ENCODE measurements at places on chromosomes 7 and 10.
A peak's percentile ranks its signal among the peaks of the same experiment; 100 is the strongest.

- DNase-seq = no peak
Observed at GRCh38 chr7:80259-81067, 111.9 kb upstream of the FAM20C start.

GRCh38 chr7:104231054-104232046 is 23.5 kb upstream of the ORC5 start:
- peak; percentile 7 for DNase-seq

DNA sequence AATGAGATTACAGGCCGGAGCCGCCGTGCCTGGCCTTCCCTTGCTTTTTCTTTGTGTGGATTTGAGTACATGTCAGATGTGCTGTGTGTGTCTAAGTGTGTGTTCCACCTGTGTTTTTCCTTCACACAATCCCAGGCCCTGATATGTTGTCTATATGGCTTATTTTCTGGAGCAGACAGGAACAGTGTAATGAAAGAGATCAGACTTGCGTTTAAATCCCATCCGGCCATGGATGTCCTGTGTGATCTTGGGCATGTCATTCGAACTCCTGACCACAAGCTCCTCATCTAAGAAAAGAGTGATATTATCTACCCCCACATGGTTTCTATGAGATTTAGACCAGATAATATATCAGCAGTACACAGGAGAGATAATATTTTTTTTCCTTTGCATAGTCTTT is 37.2 kb downstream of the APBB1IP start:
- no peak for DNase-seq

- DNase-seq = no peak
Observed at GRCh38 chr7:117412390-117412789, 14.9 kb downstream of the ASZ1 start.

- DNase-seq = no peak
Observed at GRCh38 chr7:41977151-41977651, 259.8 kb downstream of the GLI3 start.

GRCh38 chr10:1211844-1212570 is 155.8 kb downstream of the WDR37 start:
- no peak for DNase-seq

DNA sequence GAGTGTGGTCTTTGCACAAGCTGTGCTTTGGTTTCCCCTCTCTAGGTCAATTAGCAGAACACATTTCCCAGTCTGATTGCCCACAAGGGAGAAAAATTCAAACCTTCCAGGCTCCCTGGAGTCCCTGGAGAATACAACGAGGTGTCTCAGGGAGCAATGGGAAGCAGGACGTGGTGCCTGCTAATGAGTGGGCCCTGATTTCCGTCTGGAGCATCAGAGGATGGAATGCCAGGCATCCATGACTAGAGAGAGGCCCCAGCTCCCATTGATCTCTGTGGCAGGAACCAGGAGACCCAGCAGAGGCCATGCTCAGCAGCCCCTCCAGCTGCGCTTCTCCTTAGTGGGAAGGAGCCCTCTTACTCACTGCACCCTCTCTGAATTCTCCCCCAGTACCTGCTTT is 33.2 kb upstream of the TLX1 start:
- DNase-seq = no peak

GRCh38 chr10:130371666-130372065 is 235.5 kb downstream of the GLRX3 start:
- DNase-seq = no peak

DNA sequence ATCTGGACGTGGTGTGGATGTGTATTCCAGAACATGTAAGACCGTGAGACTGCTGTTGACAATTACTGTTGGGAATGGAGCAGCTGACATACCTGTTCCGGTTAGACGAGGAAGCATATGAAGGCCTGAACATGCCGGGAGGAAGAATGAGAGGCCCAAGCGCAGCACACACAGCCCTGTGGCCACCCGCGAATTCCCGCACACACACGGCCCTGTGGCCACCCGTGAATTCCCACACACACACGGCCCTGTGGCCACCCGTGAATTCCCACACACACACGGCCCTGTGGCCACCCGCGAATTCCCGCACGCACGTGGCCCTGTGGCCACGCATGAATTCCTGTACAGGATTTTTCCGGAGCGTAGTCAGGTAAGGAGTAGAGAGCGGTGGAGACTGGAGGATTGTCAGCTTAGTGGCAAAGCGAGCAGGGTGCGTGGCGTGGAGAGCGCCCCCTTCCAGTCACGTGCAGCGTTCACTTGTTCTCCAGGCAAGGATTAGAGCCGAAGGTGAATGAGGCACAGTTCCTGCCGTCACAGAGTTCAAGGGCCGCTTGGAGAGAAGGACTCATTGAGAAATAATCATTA is 9.5 kb upstream of the SUN1 start:
- no peak for DNase-seq

- no peak for DNase-seq
Observed at GRCh38 chr10:105798328-105798889, 1157.3 kb downstream of the SORCS3 start.
